ENCODE measurements at places on chromosomes 7 and 10.
A peak's percentile ranks its signal among the peaks of the same experiment; 100 is the strongest.

DNA sequence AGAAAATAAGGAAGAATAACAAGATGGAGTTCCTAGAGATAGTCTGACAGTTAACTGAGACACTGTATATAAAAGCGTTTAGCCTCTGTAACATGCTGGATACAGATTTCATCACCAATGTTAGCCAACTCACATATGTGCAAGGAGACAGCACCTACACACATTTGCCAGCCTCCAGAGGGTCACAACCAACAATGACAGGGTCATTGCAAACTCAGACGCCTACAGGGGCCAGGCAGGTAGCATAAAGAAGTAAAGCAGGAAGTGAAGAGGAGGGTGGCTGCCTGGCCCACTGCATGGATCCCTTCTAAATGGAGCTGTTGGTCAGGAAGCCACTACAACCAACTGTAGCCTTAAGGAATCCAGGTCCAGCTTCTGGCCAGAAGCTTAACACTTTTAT, 50.4 kb downstream of the NRAP start:
- no peak for DNase-seq

GRCh38 chr7:7352845-7353244, 170.5 kb downstream of the C1GALT1 start:
- DNase-seq = no peak

DNA sequence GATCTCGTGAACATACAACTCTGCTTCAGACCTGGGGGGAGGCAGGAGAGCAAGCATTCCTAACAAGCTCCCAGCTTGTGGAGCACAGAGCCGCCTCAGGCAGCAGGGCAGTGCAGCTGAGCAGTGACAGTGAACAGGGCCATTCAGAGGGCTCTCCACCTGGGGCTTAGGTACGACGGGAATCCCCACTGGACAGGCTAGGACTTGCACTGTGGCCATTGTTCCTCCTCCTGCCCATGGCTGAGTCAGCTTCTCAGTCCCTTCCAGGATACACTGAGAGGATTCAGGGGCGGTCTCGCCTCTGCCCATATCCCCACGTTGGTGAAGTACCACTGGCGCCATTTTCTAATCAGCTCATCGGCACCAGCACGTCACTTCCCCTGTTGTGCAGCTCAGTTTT, 71.1 kb downstream of the FIGNL1 start:
- no peak for DNase-seq

DNA sequence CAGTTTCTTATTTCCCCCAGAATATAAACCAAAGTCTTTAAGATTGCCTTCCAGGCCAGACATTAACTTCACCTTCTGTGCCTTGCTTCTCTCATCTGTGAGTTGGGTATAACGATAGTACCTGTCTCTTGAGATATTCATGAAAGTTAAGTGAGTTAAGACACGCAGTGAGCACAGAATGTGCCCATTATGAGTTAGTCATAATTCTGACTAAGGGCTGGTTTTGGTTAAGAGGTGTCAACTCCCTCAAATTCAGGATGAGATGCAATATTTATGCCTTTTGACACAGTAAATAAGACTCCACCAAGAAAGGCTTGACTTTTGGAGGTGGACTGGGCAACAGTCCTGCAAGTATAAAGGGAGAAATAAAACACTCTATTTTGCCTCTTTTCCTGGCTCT, 528.7 kb upstream of the IGFBP3 start:
- no peak for DNase-seq

DNA sequence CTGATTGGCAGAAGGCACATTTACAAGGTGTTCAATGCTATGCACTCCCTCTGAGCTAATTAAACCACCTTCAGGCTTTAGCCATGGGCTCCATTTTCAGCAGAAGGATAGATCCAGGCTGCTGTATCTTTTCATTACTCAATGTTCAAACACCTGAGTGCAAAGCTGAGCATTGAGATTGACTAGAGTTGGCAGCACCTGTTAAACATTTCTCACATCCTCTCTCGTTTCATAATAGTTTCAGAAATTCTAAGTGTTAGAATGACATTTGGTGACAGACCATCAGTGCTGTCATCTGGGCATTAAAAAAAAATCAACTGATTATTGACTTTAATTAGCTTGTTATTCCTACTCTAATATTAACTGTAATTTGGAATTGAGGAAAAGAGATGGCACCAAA, 187.1 kb upstream of the SEMA3E start:
- no peak for DNase-seq

GRCh38 chr7:51817694-51818225, 501.2 kb upstream of the COBL start:
- DNase-seq = no peak

GRCh38 chr7:16754856-16755317, 1.3 kb downstream of the TSPAN13 start:
- DNase-seq = no peak

GRCh38 chr7:2248984-2249694, 7.1 kb downstream of the NUDT1 start:
- peak; percentile 92 for DNase-seq

DNA sequence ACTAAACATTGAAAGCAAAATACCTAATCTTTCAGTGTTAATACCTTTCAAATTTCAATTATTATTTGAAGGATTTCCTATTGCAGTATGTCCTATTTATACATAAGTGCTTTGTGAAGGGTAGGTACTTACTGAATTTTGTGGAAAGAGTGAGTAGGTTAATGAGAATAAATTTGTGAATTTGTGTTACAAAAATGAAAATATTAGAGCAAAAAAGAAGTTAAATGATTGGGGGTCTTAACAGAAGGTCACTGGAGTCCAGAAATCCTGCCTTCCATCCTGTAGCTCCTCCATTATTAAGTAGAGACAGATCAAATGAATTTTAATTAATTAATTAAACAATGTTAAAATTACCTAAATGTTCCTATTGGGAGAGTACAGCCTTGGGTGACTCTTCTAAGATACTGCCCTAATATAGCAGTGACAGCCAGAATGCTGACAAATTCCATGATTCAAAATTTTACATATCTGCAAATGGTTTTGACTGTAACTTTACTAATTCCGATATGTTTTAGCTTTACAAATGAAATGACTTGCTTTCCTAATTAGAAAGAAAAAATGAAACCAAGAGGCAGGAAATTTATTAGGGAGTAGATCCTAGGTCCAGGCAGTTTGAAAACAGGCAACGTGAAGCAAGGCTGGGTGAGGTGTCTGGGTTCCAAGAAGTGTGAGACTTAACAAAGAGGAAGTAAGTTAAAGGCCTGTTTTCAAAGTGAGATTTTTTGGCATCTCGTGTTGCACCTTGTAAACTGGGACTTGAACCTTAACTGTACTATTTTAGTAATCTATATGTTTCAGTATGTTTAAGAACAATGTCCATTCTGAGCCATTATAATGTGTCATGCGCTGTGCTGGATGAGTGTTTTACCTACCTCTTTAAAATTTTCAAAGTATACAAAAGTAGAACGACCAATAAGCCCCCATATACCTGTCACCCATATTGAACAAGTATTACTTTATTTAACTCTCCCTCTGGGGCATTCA, 1.5 kb downstream of the PIK3CG start:
- no peak for DNase-seq

DNA sequence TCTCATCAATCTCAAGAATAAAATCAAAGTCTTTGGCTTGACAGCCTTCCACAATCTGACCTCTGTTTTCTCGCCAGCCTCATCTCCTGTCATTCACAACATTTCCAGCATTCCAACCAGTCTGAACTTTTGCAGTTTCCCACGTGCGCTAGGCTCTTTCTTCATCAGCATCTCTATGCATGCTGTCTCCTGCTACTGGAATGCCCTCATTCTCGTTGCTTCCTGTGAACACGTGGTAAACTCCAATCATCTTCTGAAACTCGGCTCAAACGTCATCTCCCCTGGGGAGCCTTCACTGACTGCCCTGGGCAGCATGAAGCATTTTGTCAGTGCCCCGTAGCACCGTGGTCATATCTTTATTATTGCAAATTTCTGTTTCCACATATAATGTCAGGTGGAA, 12.2 kb upstream of the RSBN1L start:
- no peak for DNase-seq

GRCh38 chr7:44108768-44109750, 4.9 kb downstream of the AEBP1 start:
- DNase-seq = no peak
